ENCODE measurements at places on chromosomes 3 and 15. TPM values are rescaled to one million over a fixed set of nuclear protein-coding genes. Genes with fewer than 3 reads are reported as not detected.

Gene TRH
- polyA plus RNA-seq, result 0.22 TPM

Gene CMTM7
- 19.2 TPM for polyA plus RNA-seq

Gene DNASE1L3
- polyA plus RNA-seq, result 4.9 TPM

Gene EAF1
- 11.2 TPM for polyA plus RNA-seq

Gene KNG1
- not detected for polyA plus RNA-seq

Gene DCLK3
- 0.05 TPM for polyA plus RNA-seq

Gene SIDT1
- polyA plus RNA-seq, result 0.88 TPM

Gene NXPE3
- 6.0 TPM for polyA plus RNA-seq

Gene MST1R
- polyA plus RNA-seq, result 7.7 TPM

Gene CCR3
- 0.04 TPM for polyA plus RNA-seq

Gene NME9
- polyA plus RNA-seq, result 0.56 TPM

Gene TBC1D21
- not detected for polyA plus RNA-seq

Gene GRK7
- polyA plus RNA-seq, result 0.03 TPM
